Endothelial cell of umbilical vein (primary cell): ENCODE measurements at places on chromosomes 12 and 14. TPM values are rescaled to one million over a fixed set of nuclear protein-coding genes. Genes with fewer than 3 reads are reported as not detected.

Gene INSM2
- not detected in 2 replicates for total RNA-seq

Gene RILPL1
- total RNA-seq = 29.7 and 30.4 TPM in 2 replicates

Gene CD69
- 0.49 and 1.2 TPM in 2 replicates for total RNA-seq

Gene KLRC3
- not detected in 2 replicates for total RNA-seq

Gene CSRP2
- total RNA-seq = 12.7 and 13.4 TPM in 2 replicates

Gene STON2
- total RNA-seq = not detected in 2 replicates

GRCh38 chr12:42372154-42372791 is 46.3 kb downstream of the PPHLN1 start:
- DNase-seq = peak; percentile 57

GRCh38 chr12:27936196-27936595 is 36.3 kb downstream of the PTHLH start:
- DNase-seq = no peak

- DNase-seq = peak; percentile 78
Measured at GRCh38 chr12:8697476-8698131, at the start of gene RIMKLB. Gene RIMKLB (plus strand): TSS chr12:8697991. CDS start chr12:8713867, 15,876 bp downstream.

- no peak for DNase-seq
Measured at GRCh38 chr12:127044836-127045235, 1222.1 kb upstream of the TMEM132C start.

DNA sequence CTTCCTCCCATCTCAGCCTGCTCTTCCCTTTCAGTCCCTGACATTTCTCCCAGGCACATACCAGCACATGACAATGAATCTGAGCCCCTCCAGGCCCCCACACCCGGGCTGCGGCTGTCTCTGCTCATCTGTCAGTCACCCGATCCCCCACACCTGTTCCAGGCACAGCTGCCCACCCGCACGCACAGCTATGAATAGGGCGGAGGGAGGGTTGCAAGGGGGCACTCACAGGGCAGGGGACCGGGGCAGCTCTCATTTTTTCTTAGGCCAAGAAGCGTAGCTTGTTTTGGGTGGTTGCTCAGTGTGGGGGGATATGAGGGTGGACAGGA is 43.7 kb upstream of the TSPAN9 start:
- DNase-seq = no peak

DNA sequence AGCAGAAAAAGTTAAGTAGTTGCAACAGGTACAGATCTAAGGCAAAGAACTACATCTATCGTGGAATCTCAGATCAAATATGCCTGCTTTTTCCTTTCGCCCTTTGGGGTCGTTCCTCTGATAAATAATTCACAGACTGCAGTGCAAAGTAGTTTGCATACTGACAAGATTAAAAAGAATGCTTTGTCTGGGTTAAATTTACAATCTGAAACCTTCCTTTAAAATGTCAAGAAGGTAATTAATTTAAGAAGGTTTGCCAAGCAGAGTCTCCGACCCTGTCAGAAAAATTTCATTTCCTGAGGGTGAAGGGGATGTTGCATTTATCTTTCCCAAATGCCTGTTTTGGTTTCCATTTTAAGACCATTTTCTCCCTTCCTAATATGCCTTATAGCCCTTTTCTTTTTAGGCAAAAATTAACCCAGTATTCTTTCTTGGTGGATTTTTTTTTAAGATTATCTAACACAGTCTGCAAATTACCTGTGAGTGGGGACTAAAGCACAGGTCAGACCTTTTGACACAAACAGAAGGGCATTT is 406.9 kb downstream of the LRIG3 start:
- no peak for DNase-seq

- DNase-seq = no peak
Measured at GRCh38 chr12:58095002-58095401, 153.6 kb downstream of the ATP23 start.

GRCh38 chr12:22355011-22355580 is 20.6 kb upstream of the ST8SIA1 start:
- no peak for DNase-seq

DNA sequence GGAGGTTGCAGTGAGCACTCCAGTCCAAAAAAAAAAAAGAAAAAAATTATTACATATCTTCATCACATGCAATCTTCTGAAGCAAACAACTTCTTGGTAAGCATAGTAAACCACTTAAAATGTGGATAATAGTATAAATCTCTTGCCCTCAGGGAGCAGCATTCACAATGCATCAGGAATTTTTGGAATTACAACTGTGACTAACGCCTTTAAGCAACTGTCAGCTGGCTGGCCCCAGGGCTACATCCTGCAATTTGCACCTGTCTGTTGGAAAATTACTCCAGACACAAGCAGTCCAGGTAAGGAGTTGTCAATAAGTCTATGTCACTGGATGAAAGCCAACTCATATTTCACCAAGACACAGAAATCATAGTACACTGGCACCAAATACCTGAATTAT is 5.5 kb upstream of the SLC7A7 start:
- DNase-seq = no peak

DNA sequence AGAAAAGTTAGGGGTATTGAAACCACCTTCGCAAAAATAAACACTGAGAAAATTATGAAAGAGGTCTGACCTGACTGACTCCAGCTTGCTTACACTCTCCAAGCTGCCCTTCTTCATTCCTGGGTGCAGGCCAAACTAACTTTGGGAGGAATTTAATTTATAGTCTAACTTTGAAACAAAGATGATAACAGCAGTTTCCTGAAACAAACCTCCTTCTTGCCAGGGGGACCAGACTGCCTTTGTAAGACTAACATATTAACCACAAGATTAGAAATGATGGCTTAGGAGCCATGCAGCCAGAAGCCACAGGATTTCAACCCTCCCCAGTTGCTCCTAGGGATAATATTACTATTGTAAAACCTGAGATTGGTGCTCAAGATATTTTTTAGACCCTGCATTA is 13.8 kb upstream of the EEA1 start:
- DNase-seq = no peak

- no peak for DNase-seq
Measured at GRCh38 chr14:44297437-44297836, 209.6 kb downstream of the FSCB start.

- peak; percentile 31 for DNase-seq
Measured at GRCh38 chr14:67186789-67187584, 2.3 kb upstream of the GARIN2 start.

- no peak for DNase-seq
Measured at GRCh38 chr12:66590275-66590985, 88.4 kb downstream of the GRIP1 start.

- peak; percentile 45 for DNase-seq
Measured at GRCh38 chr14:34450958-34451357, 11.1 kb downstream of the SPTSSA start.
